ENCODE measurements at places on chromosomes 11 and 22.

GRCh38 chr11:44575962-44576361 is 10.5 kb downstream of the CD82 start:
- no peak for DNase-seq

- DNase-seq, result no peak
Observed at GRCh38 chr11:34405079-34405858, 33.5 kb upstream of the CAT start.

DNA sequence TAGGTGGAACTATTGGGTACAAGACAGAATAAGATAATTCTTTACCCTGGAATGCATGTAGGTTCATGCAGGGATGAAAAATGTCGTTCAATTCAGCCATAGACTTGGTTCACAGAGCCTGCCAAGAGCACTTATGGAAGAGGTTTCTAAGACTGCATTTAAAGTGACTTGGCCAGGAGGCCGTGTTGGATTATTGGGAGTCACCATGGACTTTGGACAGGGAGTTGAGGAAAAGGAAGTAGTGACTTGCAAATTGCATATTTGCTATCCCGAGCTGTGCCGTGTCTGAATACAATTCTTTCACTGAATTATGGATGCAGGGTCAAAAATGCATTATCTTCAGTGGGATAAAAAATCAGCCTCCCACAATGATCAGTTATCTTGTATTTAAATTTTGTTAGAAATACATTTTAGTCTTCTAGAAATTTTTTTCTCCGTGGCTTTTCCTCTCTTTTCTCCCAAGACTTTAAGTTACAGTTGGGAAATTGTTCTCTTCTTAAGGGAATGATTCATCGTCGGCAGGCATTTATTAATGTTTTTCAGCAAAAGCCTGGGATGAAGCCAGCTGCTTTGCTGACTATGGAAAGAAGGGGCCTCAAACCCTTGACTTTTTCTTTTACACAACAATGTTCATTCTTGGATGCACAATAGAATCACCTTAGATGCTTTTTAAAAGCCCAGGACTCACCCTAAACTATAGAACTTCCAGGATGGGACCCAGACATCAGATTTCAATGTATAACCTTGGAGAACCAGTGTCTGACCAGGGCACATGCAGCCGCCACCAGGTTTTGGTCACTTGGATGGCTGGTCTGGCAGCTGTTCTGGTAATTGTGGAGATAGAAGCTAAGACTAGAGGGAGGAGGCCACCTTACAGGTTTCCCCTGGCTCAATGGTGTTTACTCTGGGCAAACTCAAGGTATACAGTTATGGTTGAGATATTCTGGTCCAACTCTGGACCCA is 70.8 kb downstream of the FAT3 start:
- no peak for DNase-seq

- no peak for DNase-seq
Observed at GRCh38 chr11:93718057-93718563, 23.2 kb downstream of the TAF1D start.

GRCh38 chr11:31826536-31827438 is 15.7 kb upstream of the PAX6 start:
- no peak for DNase-seq

GRCh38 chr11:113006896-113007445 is 45.8 kb downstream of the NCAM1 start:
- DNase-seq, result no peak

DNA sequence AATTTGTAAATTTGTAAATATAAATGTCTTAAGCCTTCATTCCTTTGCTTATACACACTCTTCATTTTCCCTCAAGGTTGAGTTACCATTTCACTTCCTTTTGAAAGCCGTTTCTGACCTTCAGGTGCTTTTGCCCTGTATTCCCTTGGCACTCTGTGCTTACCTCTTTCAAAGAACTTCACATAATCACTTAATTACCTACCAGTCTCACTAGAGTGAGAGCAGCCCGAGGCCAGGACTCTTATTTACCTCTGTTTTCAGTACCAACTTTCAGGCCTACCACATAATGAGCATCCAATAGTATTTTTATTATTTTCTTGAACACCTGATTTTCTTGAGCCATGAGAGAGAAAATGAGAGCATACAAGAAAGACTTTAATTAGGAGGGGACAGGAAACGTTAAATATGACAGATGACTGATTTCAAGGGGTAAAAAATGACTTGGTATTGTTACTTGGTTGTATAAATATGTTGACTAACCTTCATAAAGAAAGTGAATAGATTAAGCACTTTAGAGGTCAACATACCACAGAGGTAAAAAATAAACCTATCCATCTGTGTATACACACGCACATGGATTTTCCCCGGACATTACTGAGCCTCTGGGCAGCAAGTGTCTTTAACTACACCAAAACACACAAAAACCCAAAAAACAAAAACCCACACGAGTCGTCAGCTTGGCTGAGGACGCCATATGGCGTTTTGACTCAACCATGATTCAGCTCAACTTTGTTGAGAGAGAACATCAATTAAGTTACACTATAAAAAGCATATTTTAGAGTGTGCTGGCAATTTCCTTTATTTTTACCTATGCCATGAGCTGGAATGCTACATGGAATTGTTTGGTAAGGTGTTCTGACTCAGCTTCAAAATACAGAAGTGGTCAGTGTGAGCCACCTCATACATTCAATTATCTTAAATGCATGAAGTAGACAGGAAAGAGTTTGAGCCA is 7.6 kb downstream of the ATXN10 start:
- no peak for DNase-seq

- no peak for DNase-seq
Observed at GRCh38 chr22:31075961-31076360, 5.2 kb upstream of the SMTN start.

DNA sequence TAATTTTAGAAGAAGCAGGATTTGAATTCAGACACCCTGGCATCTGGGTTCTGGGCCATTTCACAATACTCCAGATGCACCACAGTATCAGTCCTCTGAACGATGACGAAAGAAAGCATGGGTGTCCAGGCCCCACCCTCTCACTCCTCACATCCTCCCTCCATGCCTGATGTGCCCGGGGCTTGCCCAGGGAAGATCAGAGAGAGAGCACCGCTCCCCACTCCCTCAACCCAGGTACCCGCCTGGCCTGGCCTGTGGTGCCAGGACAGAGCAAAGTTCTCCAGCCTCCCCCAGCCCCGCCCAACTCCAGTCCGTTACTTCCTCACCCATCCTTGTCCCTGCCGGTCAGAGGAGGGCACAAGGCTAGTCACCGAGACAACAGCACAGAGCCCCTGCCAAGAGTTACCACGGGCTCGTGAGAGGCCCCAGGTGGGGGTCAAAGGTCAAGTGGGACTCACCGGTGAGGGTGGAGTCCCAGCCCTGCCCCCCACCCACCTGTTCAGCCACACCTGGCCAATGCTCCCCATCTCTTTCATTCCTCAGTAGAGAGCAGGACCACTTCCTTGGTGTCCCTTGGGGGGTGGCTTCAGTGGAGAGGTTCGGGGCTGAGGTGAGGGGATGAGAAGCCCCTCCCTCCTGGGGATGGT is 8.1 kb downstream of the BCL9L start:
- no peak for DNase-seq

- DNase-seq, result no peak
Observed at GRCh38 chr11:77063407-77063806, 3.4 kb upstream of the CAPN5 start.

- no peak for DNase-seq
Observed at GRCh38 chr22:23910496-23911190, 16.5 kb downstream of the MIF start.

- DNase-seq, result no peak
Observed at GRCh38 chr11:62398011-62398994, 20.5 kb upstream of the SCGB1A1 start.

DNA sequence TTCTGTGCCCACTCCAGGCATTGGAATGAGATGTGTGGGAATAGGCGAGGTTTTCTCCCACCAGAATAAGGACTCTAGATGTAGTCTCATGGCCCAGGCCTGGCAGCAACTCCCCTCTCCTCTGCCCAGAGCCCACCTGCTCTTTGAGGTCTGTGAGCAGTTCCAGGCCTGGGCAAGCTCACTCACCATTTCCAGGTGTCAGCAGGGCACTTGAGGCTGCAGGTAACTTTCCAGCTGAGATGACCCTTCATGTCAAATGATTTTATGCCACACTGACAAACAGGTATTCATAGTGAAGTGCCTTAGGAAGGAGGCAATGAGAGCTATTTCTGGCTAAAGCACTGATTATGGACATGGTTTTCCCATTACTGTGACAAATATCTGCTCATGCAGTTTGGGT is 123.3 kb upstream of the CCDC90B start:
- DNase-seq, result no peak
